HS-5 (cell line): ENCODE measurements at places on chromosomes 2 and 18.
A peak's percentile ranks its signal among the peaks of the same experiment; 100 is the strongest.

DNA sequence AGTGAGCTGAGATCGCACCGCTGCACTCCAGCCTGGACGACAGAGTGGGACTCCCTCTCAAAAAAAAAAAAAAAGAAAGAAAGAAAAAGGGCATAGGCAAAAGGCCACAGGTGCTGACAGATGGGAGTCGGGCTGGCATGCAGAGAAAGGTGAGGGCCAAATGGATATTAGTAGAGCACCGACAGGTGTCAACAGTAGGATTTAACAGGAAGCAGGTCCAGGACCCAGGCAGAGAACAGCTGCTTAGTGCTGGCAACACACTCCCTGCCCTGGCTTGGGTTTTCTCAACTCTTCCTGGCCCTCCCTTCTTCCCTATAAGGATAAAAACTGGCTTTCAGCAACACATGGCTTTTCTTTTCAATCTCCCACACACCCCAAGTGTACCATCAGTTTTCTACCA lies 84.9 kb downstream of the MRO start:
- DNase-seq, result no peak

GRCh38 chr2:240519396-240520129 lies 38.2 kb downstream of the ANKMY1 start:
- no peak for DNase-seq

- peak; percentile 38 for DNase-seq
Observed at GRCh38 chr18:36757081-36757480, 71.7 kb downstream of the TPGS2 start.

DNA sequence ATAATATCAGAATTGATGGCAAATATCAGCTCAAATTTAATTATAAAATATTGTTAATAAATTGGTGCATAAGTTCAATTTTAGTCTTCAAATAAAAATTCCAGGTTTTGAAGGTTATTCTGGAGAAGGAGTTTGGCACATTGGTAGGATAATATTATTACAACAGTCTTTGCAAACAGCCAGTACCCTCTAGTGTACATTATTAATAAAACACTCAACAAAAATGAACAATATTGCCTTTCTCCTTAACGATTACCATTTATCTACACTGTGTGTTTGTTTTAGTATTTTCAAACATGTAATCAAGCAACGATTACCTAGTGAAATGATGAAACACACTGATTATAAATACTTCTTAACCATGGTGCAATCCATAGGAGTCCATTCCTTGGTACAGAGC lies 334.0 kb upstream of the FSIP2 start:
- DNase-seq, result no peak

DNA sequence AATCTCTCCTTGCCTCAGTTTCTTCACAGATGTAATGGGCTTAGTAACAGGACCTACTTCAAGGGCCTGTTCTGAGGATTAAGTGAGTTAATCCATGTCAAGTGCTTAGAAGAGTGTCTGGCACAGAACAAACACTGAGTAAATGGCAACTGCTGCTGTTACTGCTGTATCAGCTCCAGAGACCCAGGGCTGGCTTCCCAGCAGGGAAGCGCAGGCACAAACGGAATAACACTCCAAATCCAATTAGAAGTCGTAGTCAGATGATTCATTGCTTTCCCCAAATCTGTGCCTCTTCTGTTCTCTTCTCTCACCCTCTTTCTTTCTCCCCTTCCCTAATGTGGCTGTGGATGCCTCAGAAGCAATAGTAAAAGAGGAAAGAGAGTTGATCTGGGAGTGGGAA lies 101.1 kb upstream of the FZD7 start:
- DNase-seq, result no peak

DNA sequence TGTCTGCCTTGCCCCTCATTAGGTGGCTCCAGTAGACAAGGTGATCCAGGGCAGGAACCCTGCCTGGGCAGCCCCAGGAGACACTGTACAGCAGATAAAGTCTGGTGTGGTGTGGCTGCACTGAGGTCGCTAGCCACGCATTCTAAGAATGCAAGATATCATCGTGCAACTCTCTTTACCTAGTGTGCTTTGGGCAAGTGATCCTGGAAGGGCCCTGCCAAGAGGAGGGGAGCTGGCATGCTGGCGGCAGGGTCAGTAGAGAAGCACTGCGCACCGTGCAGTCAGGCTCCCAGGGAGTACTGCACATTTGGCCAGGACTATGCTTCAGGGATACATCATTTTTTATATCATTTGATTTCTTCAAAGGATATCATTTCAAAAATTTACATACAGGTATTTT lies 195.3 kb upstream of the SMAD2 start:
- no peak for DNase-seq

DNA sequence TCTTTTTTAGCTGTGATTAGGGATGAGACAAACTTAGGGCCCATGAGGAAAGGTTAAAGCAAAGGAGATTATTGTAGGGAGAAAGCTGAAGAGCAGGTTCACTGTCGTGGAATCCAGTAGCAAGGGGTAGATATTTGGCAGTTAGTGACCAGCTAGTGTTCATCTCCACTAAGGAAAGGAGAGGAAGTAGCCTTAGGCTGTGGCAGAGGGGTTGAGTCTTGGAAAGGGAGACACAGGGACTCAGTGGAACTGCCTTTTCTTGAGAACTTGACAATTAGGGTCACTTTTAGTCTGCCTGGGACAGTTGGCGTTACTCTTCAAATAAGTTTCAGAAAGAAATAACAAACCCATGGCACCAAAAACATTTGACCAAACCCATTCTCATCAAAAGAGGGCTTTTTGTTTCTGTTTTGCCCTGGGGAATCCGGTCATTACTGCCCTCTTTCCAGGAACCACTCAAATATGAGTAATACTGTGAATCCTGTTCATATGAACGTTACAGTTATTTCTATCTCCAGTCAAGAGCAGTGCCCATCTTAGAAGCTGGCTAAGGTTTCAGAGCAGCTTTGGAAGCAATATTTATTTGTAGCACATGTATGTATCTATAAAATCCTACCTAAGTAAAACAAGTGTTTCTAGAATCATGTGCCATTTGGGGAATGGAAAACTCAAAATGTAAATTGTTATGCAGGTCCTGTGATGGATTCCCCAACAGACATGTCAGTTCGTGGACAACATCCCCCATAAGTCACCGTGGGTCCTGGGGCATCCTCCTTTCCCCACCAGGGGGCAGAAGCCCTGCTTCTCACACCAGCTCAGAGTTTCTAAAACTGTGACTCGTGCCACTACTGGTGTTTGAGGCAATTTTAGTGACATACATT lies 77.3 kb upstream of the PHLPP1 start:
- DNase-seq, result no peak

- no peak for DNase-seq
Observed at GRCh38 chr2:4455486-4456155, 752.2 kb downstream of the DCDC2C start.

GRCh38 chr2:31563273-31563839 lies 17.4 kb downstream of the SRD5A2 start:
- peak; percentile 10 for DNase-seq

- no peak for DNase-seq
Observed at GRCh38 chr2:28980368-28981015, 606 bp upstream of the TOGARAM2 start.

- no peak for DNase-seq
Observed at GRCh38 chr2:234355808-234356365, 141.0 kb downstream of the ARL4C start.

DNA sequence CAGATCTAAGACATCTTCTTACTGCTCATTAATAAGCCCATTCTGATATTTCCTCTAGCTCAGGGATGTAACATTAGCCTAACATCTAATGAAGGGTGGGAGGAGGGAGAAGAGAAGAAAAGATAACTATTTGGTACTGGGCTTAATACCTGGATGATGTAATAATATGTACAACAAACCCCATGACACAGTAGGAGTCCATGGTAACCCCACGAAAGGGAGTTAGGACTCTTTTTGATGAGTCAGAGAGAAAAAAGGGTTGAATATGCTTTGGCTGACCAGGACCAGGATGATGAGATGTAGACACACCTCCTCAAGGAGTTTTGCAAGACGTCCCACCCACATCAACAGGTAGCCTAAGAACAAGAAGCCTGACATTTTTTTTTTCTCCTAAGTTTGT lies 34.4 kb upstream of the DLX2 start:
- DNase-seq, result no peak

DNA sequence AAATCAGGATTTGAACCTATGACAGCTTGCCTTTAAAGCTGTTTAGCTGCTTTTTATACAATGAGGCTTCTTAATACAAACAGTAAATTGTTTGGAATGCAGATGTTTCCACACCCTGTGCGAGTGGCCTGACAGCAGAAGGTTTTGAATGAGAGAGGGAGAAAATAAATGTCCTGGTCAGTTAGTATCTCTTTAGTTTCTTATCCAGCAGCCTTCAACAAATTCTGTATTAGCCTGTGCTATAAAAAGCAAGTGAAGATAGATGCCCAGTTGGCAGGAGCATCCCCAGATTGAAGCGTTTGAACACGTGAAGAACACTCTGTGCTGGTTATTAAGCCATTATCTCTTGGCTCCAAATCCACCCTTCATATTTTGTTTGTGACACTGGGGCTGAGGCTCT lies 70.6 kb downstream of the CERS6 start:
- no peak for DNase-seq

- no peak for DNase-seq
Observed at GRCh38 chr2:216635171-216635570, 2.0 kb downstream of the IGFBP2 start.

- DNase-seq, result no peak
Observed at GRCh38 chr18:55918444-55918843, 330.5 kb upstream of the TCF4 start.

DNA sequence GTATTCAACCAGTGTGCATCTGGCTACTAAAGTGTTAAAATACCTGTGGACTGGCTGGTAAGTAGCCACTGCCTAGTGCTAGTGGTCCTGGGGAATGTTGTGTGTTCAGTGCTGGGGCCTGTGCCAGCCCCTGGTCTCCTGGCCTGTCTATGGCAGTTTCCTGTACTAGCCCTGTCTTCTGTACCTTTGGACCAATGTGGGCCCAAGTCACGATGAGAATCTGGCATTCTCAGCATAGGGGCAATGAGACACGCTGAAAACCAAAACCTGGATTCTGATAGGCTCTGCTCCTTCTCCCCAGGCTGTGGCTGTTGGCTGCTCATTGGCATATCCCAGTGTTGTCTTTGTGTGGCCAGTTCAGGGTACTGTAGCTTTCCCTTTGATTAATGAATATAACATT lies 170.4 kb downstream of the PTPRM start:
- no peak for DNase-seq

DNA sequence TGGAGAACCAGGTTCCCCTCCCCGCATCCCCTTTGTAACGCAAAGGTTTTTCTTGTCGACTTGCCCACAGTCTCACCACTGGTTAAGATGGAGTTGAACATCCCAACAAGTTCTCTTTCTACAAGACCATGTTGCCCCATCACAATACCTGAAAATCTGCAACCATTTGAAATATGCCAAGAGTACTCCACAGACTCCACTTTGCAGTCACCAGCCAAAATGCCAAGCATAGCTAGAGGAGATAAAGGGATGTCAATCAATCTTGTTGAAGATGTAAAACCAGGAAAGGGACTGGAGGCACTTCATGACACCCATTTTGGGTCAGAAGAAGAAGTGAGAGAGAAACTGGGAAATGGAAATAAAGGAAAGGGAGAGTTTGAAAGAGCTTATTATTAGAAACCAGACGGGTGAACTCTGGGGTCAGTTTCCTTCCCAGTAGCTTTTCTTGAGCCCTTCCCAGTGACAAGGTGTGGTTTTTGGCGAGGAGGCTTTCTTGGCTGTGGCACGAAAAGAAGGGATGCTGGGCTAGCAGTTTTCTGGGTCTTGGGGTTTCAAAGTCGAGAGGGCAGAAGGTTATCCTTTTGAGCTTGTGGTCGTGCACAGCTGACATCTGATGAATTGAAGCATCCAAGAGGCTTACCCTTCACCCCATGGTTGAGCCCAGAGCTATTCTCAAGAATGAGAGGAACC lies 79.3 kb downstream of the ACAA2 start:
- DNase-seq, result no peak

- DNase-seq, result no peak
Observed at GRCh38 chr18:9741793-9742523, 33.9 kb downstream of the RAB31 start.

GRCh38 chr18:13629841-13630715 lies 96.3 kb downstream of the FAM210A start:
- peak; percentile 11 for DNase-seq

DNA sequence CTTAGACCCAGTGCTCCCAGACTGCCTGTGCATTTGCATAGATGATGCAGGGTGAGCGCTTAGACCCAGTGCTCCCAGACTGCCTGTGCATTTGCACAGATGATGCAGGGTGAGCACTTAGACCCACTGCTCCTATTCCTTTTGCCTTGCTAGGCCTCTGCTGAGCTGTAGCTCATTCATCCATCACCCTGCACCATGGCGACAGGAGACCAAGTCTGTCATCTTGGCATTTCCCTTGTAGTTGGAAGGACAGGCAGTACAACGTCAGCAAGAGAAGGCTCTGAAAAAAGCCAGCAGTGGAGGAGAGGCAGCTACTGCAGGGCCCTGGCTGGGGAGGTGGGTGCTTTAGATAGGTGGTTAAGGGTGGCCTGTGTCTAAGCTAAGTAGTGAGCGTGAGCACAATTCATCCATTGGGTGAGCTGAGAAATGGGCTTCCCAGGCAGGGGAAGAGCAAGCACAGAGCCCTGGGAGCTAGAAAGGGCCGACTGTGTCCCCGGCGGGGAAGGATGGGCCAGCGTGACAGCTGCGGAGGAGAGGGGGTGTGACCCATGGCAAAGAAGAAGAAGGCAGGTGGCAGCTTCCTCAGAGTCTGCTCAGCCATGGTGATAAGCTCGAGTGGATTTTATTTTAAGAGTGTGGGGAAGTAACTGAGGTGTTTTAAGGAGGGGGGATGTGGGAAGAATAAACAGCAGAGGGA lies 108.8 kb downstream of the LPIN1 start:
- no peak for DNase-seq

GRCh38 chr2:149716687-149717086 lies 129.1 kb upstream of the MMADHC start:
- no peak for DNase-seq

DNA sequence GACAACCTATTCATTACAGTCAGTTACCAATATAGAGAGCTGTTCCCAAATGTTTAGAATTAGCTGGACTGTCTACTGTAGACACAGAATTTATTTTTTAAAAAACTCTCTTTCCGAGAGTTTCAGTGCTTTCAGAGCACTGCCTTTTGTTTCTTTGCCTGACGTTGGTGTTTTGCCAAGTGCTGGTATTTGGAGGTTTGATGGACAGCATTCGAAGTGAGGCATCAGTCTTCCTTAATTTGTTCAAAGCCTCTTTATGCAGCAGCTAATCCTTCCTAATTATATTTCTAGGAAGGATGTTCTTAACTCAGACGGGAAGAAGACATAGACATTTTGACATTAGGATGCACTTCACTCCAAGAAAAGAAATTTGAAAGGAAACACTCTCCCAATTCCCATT lies 83.2 kb downstream of the LTBP1 start:
- no peak for DNase-seq

DNA sequence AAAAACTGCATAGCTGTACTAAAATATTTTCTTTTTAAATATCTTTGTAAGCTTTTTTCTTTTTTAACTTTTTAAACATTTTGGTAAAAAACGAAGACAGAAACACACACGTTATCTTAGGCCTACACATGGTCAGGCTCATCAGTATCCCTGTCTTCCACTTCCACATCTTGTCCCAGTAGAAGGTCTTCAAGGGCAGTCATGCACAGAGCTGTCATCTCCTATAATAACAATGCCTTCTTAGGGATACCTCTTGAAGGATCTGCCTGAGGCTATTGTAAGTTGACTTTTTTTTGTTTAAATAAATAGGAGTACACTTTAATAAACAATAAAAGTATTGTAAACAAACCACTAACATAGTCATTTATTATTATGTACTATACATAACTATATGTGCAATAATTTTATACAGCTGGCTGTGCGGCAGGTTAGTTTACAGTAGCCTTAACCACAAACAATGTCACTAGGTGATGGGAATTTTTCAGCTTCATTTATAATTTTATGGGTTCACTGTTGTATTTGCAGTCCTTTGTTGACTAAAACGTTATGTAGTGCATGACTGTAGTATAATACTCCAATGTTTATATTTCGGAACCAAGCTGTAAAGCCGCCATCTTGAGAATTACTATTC lies 124.4 kb downstream of the MAP4K4 start:
- DNase-seq, result no peak
